ENCODE measurements at places on chromosomes 2 and 18.

GRCh38 chr2:234865040-234865439, 86.8 kb upstream of the SH3BP4 start:
- DNase-seq, result no peak

DNA sequence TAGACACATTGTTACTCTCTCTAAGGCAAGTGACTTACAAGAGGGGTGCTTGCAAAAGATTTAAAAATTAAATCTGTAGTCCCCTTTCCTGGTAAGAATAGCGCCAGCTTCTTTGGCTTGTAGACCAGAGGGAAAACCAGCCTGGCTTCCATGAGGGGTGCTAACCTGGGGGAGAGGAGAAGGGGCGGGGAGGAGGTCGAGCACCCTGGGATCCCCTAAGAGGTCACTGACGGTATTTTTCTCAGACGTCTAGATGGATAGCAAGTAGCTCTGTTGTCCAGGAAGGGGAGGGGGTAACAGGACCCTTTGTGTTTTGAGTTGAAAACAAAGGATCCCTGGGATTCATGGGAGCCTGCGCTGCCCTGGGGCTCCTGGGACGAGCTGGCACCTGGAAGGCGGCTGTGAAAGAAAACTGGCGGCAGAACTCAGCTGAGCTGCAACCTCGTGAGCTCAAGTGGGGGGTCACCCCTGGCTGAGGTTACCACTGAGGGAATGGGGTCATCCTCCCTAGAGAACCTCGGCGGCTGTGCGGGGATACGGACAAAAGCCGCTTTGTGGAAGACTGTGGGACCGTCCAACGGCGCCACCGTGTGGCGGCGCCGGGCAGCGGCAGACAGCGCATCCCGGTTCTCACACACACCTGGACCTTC, 37.8 kb upstream of the MRPL19 start:
- peak; percentile 68 for DNase-seq

GRCh38 chr2:235300368-235301201, 193.3 kb upstream of the AGAP1 start:
- no peak for DNase-seq

DNA sequence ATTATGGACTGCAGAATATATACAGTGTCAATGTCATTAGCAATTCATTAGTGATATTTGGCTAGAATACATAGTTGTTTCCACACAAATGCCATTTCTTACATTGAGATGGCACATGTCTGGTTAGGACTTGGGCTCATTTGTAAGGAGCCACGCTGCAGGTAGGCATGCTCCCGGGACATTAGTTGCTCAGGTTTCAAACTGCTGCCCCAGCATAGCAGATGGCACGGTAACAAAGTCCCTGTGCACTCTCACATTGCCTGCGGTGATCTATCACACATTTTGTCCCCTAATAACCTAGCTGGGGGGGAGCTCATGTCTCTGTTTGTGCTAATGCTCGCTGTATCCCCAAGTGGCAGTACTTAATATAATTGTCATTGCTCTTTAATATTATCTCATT, 185.1 kb downstream of the NEDD4L start:
- no peak for DNase-seq

GRCh38 chr2:234952270-234953115, 676 bp downstream of the SH3BP4 start:
- DNase-seq, result no peak

GRCh38 chr2:237230355-237230754, 144.7 kb downstream of the COPS8 start:
- DNase-seq, result no peak

GRCh38 chr2:46561731-46562450, 82.5 kb downstream of the TMEM247 start:
- DNase-seq, result no peak

DNA sequence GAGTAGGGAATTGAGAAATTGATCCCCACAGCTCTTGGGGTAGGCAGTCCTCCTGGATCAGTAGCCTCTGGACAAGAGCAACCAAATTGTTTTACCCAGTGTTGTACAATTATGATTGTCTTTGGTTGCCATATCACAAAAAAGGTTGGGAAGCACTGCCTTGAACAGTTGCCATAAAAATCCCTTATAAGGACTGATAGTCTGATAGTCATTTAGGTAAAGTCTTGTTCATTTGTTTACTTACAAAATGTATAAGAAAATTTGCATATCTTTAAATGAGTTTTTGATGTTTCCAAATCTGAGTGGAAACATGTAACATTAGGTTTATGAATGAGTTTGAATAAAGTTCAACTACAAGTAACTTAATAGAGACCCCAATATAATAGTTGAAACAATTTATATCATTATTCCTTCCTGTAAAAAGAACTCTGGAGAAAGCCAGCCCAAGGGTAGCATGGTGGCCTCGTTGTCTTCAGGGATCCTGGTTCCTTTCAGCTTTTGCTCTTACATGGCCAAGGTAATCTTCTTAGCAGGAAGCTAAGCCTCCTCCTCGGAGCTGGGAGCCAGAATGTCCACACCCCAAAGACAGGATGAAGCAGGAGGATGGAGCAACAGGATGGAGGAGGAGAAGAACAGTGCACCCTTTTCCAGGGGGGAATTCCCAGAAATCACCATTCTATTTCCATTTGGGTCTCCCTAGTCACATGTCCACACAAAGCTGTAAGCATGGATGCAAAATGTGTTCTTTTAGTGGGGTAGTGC, 35.7 kb upstream of the NEMP2 start:
- DNase-seq, result no peak

- no peak for DNase-seq
Observed at GRCh38 chr2:111046670-111047069, 74.0 kb upstream of the BCL2L11 start.

DNA sequence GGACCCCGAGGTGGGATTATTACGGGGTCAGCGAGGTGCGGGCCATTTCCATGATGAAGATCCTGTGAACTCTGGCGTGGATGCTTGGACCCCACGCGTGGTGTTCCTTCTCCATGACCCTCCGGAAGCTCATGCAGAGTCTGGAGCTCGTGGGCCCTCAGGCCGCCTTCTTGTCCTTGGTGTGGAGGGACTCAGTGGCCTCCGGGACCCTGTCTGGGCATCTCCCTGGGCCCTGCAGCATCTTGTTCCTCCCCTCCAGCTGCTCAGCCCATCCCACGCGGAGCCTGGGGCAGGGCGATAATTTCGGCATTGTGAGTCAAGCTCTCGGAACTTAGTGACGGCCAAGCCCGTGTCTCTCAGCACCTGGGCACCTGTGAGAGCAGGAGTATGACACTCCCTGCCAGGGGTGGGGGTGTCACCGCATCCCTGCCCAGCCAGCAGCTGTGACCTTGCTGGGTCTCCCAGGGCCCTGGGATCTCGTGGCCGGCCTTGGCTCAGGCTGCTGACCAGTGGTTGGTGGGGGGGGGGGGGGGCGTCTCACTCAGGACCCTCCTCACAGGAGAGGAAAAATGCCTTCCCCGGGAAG, 24.6 kb downstream of the RTP5 start:
- DNase-seq, result no peak

- no peak for DNase-seq
Observed at GRCh38 chr2:150561076-150561475, 73.6 kb upstream of the RND3 start.

DNA sequence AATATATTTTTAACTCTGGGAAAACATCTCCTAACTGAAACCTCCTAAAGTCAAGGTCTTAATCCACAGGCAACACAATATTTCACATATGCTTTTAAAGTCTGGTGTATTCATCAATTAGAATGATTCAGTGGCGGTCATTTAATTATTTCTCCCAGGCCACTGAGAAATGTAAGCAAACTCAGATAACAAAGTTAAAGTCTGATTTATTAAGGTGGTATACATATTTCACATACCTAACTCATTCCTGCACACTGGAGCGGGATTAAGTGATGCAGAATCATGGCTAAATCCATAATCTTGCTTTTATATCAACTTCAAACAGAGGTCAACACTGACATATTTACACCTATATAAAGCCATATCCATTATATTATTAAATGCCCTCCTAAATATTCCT, 43.7 kb downstream of the FRZB start:
- no peak for DNase-seq

DNA sequence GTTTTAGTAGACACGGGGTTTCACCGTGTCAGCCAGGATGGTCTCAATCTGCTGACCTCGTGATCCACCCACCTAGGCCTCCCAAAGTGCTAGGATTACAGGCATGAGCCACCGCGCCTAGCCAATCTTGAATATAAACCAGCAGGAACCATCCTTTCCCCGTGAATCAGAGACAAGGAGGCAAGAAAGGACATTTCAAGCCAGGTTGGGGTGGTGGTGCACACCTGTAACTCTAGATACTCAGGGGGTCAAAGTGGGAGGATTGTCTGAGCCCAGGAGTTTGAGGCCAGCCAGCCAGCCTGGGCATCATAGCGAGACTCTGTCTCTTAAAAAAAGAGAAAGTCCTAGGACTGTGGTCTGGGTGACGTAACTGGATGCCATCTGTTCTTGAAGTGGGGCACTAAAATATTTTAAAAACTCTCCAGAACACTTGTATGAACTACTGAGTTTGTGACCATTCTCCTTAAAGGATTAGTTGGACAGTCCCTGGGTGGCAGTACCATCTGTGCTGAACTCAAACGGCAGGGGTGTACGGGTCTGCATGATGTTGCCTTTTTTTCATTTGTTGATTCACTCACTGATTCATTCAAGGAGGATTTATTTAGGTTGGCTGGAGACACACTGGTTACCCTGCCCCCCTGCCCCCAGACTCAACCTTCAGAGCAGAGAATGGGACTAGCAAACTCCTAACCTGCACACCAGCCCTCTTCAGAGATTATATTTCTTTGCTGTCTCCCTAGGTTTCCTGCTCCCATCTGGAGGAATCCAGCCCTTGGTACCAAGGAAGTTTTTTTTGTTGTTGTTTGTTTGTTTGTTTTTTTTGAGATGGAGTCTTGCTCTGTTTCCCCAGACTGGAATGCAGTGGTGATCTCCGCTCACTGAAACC, 2.9 kb upstream of the TLX2 start:
- no peak for DNase-seq

DNA sequence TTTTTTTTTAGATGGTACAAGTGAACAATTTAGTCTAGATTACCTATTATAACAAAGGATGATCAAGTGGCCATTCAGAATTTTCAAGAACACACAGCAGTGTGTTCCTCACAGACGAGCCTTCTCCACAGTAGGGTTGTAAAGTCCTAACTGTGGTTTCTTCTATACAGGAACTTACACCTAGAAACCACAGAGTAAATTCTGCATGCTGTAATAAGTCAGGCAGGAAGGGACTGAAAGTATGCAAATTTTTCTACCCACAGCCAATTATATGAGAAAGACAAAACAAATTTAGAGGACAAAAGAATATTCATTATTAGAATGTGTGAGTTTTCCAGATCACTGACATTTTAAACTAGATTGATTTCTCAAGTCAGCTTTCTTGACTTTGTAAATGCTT, 99.5 kb downstream of the RBMS1 start:
- DNase-seq, result no peak

DNA sequence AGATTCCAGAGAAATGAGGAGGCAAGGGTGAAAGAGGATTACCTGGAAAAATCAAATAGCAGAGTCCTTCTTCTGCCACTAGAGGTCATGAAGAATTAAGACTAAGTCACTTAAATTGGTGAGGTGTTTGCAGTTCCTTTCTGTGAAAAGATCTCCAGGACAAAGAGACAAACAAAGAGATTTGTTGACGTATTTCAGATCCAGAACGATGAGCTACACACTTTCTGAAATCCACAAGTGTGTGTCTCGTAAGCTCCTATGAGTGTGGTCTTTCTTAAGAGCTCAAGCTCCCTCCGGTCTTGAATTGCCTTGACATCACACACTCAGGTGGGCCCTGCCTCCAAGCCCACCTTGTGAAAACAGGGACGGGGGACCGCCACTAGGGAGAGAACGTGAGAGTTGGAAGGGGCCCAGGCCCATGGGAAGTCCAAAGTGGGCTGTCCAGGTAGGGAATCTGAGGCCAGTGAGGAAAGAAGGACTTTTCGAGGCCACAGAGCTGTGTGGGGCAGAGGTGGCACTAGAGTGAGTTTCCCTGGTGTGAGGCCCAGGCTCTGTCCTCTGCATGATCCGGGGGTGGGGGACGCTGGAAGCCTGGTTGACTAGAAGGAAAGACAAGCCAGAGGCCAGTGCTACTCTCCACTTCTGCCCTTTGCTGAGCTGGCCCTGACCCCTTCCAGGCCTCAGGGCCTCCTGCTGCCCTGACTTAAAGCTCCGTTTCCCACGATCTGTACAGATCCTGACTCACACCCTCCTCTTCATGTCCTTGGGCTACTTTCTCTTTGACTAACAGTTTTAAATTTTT, 168.1 kb upstream of the NCK2 start:
- DNase-seq, result no peak

DNA sequence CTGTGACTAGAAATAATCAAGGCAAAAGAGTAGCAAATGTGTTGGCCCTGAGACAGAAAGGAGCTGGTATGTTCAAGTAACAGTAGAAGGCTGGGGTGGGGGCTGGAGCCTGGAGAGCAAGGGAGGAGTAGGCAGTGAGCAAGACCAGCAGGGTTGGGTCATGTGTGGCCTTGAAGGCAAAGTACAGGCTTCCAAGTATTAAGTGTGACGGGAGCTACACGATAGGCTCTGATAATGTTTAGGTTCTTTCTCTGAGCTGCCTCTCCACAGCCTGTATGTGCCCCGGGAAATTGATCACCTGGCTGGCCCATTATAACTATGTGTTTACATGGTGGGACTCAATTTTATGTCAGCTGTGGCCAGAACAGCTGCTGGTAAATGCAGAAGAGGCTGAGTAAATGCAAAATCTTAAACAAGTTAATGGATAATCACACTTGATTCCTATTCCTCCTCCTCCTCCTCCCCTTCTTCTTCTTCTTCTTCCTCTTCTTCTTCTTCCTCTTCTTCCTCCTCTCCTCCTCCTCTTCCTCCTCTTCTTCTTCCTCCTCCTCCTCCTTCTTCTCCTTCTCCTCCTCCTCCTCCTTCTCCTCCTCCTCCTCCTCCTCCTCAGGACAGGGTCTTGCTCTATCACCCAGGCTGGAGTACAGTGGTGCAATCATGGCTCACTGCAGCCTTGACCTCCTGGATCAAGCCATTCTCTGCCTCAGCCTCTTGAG, 9.3 kb downstream of the IL1F10 start:
- DNase-seq, result no peak

DNA sequence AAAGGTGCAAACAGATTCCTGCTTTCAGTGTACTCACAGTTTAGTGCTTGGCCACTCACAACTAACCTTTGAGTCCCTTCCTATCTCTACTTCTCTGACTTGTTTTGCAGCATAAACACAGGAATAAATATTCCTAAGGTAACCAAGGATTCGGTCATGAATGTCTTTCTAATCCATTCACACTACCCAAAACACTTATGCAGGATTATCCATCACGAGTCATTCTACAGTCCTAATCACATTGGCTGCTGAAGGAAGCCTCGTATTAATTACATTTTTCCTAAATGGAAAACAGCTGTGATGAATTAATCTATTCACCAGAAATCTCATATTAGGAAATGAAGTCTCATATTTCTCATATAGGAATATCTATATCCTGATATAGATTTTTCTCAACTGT, 16.3 kb downstream of the RDH14 start:
- DNase-seq, result no peak

- DNase-seq, result no peak
Observed at GRCh38 chr2:233036162-233036838, 3.8 kb downstream of the NEU2 start.

DNA sequence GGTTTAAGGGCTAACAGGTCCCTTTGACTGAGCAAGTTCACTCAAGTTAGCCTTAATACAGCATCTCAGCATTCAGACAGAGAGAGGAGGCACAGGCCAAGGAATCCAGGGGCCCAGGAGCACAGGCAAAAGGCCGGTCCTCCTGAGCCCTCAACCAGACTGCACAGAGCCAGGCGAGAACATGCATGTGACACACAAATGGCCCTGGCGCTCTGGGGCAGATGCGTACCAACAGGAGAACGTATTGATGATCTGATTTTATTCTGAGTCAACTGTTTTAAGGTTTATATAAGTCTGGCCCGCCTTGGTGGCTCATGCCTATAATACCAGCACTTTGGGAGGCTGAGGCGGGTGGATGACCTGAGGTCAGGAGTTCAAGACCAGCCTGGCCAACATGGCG, 34.9 kb downstream of the KCNIP3 start:
- no peak for DNase-seq

All from NCI-H446 (cell line).